ENCODE measurements at places on chromosomes 4 and X.

DNA sequence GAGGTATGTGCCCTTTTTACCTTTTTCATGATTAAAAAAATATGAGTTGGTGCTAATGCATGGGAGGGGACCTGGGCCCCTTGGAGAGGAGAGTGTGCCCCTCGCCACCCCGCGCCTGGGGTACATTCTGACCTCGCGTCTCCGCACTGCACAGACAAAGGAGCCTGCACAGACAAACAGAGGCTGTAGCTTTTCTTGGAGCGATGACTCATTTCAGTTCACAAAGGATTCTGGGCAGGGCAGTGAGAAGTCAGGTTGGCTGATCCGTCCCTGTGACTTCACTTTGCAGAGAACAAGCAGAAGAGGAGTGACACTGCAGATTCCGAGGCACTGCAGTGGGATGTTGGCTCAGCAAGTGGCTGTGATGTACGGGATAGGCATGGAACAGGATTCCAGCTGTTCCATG, 82.9 kb downstream of the STOX2 start:
- no peak for DNase-seq

GRCh38 chr4:111540671-111541070, 604.6 kb upstream of the FAM241A start:
- DNase-seq: no peak

DNA sequence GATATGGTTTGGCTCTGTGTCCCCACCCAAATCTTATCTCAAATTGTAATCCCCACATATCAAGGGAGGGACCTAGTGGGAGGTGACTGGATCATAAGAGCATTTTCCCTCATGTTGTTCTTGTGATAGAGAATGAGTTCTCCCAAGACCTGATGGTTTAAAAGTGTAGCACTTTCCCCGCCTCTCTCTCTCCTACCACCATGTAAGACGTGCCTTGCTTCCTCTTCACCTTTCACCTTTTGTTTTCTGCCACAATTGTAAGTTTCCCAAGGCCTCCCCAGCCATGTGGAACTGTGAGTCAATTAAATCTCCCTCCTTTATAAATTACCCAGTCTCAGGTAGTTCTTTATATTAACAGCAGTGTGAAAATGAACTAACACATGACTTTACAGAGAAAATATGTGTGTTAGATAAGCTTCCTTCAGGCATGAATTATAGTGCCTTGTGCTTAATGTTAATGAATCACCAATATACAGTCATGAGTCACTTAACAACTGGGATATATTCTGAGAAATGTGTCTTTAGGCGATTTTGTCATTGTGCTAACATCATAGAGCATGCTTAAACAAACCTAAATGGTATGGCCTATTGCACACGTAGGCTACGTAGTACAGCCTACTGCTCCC, 37.9 kb downstream of the PDGFC start:
- no peak for DNase-seq

GRCh38 chr4:186621959-186622553, 66.7 kb upstream of the MTNR1A start:
- DNase-seq: no peak

GRCh38 chrX:64206556-64207162, 1.2 kb upstream of the AMER1 start:
- no peak for DNase-seq

DNA sequence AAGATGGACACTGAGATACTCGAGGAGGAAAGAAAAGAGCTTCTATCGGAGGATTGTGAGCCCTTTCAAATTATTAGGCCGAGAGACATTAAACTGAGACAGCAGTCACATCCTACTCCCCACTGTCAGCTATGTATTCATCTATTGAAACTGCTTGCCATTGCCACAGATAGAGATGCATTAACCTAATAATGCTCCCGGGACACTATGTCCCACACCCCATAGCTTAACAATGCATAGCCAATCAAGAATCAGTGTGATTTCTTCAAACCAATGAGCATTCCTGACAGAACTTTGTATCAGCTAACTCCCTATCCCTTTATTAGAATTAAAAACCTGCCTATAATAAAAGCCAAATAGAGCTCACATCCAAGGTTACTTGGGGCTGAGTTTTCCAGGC, 118.1 kb upstream of the NEIL3 start:
- DNase-seq: no peak

DNA sequence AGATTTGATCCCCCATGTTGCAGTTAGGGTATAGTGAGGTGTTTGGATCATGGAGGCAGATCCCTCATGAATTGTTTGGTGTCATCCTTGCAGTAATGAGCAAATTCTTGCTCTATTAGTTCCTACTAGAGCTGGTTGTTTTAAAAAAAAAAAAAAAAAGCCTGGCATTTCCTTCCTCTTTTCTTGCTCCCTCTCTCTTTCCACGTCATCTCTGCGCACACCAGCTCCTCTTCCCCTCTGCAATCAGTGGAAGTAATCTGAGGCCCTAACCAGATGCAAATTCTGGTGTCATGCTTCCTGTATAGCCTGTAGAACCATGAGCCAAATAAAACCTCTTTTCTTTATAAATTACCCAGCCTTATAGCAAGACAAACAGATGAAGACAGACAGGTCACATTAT, 24.5 kb downstream of the WDR17 start:
- no peak for DNase-seq

GRCh38 chr4:13261486-13262257, 222.5 kb downstream of the RAB28 start:
- no peak for DNase-seq

DNA sequence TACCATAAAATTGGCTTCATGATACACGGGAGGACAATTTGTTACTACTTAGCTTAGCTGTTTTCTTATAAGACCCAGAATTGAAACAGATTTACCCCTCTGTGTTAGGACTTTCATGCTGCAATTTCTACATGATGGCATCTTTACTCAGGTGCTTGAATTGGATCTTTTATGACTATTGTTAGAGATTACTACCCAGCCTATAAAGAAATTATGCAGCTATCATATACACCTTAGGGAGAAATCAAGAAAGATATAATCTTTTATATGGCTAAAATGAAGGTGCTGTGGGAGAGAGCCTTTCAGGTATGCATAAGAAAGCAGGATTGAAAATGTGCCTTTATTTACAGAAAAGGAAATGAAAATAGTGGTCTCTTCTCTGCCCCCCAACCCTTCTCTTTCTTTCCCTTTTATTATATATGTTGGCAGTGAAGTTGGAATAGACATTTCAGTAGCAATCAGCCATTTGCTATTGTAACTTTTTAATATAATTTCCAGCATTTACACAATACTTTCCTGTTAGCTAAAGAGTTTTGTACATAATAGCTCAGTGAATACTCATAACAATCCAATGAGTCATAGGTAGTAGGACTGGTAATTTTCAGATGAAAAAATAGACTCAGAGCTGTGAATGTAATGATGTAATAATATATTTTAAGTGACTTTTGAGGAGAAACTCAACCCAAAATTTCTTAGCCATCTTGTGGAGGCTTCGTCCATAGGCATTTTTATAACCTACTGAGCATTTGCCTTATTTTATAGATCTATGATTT, 311.8 kb downstream of the ADGRL3 start:
- no peak for DNase-seq

DNA sequence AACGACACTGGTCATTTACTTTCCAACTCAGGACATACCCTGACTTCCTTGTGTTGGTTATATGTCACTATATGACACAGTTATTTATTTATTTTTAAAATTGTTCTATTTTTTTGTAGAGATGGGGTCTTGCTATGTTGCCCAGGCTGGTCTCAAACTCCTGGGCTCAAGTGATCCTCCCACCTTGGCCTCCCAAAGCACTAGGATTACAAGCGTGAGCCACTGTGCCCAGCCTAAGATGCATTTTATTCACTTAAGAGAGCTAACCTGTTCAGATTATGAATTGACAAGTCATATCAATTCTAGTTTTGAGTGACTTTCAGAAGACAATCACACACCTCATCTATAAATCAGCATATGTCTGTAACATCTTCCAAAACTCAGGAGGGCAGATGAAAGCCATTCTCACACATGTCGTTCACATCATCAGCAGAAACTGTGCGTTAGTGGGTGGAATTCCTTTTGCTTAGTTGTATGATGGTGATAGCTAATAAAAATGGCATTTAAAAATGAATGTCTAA, 9.4 kb upstream of the RHOH start:
- no peak for DNase-seq

GRCh38 chr4:25028851-25029250, 1.9 kb downstream of the LGI2 start:
- no peak for DNase-seq

- no peak for DNase-seq
Measured at GRCh38 chrX:153471663-153472280, 1.4 kb upstream of the HAUS7 start.

DNA sequence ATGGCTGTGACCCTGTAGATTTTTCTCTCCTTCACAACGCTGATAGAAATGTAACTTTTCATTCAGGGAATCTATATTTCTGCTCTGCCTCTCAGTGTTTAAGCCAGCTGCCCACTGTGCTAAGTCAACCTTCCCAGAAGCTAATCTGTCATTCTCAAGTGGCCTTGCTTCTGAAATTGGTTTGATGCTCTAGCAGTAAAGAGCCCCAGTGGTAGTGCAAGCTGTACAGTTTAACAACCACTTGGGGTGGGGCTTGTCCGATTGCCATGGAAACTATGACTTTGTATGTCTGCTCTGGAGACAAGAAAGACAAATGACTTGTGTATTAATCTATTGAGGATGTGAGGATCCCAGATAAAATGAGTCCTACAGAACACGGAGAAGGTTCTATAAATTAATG, 620.9 kb upstream of the GALNT7 start:
- DNase-seq: no peak

DNA sequence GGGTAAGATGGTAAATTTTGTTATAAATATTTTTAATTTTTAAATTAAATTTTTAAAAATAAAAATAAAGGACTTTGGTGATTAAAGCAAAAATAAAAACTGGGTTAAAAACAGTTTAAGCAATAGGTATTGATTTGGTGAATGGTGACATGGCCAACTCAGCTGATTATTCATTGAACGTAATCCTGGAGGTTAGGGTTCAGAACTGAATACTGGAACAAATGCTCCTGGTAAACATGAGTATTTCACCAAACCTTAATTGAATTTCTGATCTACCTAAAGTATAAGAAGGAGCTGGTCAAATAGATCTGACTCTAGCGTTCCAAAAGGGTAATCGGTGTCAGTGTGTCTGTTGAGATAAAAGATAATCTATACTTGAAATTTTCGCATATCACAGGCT, 141.8 kb downstream of the SHROOM3 start:
- no peak for DNase-seq

DNA sequence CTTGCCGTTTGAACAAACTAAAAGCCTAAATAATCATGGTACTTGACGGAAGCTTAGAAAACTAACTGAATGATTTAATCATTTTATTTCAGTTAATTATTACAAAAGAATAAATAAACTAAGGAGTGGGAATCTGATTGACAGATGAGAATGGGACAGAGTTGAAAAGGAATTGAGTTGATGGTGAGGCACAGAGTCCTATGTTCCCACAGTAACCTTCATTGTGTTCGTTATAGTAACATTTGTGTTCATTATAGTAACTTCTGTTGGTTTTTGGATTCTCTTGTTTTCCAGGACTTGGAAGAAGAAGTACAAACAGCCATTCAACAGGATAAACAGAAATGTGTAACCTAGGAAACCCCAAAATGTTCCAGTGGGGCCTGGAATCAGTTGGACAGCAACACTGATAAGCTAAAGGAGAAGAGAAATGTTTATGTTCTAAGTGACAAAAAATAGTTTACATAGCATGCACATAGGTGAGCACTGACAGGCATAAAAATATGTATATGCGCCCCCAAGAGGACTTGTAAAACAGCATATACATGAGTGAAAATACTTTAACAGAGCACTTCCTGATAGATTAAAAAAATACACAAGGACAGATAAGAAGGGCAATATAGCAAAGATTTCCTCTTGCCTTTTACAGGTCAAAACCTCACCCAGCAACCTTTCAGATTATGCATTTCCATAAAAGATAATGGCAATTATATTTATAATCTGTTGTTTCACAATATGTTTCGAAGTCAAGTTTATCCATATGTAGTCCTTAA, 218.6 kb upstream of the HTR2C start:
- DNase-seq: no peak

DNA sequence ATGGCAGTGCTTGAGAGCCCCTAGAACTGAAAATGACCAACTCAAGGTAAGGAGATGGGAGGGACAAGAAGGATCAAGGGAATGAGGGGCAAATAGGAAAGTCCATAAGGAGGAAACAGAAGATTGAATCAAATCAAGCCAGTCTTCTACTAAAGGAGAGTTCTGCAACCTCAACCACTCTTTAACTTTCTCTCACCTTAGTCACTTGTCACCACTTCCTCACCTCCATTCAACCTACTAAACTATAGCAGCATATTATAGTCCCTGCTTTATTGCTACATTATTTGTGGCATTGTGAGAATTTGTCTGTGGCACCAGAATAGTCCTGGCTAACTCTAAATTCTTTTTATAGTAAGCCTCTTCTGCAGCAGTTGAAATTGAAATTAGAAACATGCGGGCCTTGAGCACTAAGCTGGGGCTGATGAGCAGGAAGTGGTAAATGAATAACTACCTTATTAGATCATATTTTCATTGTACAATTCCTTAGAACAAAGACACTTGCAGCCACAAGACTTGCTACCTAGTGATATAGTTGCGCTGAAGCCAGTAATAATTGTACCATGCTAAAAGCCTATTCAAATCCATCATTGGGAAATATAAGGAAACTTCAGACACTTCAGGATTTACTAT, 336.9 kb downstream of the ZNF674 start:
- DNase-seq: no peak

- DNase-seq: no peak
Measured at GRCh38 chr4:172809319-172809718, 359.3 kb upstream of the GALNT7 start.

DNA sequence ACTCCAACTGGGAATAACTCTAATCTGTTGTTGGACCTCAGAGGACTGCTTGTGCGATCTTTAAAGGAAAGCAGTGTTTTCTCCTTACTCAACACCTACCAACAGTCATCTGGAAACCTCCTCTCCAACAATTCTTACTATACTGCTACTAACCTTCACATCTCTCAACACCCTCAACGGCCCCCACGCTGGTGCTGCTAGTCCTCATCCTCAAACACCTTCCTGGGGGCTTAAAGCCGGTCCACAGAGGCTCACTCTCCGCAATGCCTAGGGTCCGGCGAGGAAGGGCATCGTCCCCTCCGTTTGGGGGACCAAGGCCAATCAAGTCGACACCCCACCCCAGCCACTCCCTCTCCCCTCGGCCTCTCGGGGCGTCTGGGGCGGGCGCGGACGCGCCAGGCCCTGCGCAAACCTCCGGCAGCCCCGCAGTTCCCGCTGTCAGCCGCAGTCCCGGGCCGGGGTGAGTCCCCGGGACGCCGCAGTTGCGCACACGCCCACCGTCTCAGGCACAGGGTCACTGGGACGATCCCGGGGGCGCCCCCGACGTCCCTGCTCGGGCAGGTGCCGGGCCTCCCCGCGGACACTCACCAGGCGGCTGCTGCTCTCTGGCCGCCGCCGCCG, 418 bp downstream of the TAB3 start:
- DNase-seq: peak; percentile 1
